ENCODE measurements at places on chromosomes 4 and X.

DNA sequence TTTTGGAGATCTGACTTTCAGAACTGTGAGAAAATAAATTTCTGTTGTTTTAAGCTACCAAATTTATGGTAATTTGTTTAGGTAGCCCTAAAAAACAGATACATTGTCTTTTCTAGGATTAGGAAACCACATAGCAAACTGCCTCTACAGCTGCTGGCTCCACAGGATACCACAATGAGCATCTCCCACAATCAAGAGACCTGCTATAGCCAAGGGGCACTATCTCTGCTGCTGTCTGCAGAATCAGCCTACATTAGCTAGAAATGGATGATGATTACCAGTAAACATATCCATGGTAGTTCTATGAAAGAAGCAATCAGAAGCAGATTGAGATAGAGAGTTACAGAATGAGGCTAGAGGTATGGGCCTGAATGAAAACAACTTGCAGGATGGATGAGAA lies 244.4 kb upstream of the NDST4 start:
- DNase-seq, result no peak

- DNase-seq, result no peak
Measured at GRCh38 chr4:145566768-145567167, 52.4 kb upstream of the MMAA start.

GRCh38 chrX:101656817-101657216 lies 2.8 kb downstream of the ARMCX2 start:
- DNase-seq, result no peak

DNA sequence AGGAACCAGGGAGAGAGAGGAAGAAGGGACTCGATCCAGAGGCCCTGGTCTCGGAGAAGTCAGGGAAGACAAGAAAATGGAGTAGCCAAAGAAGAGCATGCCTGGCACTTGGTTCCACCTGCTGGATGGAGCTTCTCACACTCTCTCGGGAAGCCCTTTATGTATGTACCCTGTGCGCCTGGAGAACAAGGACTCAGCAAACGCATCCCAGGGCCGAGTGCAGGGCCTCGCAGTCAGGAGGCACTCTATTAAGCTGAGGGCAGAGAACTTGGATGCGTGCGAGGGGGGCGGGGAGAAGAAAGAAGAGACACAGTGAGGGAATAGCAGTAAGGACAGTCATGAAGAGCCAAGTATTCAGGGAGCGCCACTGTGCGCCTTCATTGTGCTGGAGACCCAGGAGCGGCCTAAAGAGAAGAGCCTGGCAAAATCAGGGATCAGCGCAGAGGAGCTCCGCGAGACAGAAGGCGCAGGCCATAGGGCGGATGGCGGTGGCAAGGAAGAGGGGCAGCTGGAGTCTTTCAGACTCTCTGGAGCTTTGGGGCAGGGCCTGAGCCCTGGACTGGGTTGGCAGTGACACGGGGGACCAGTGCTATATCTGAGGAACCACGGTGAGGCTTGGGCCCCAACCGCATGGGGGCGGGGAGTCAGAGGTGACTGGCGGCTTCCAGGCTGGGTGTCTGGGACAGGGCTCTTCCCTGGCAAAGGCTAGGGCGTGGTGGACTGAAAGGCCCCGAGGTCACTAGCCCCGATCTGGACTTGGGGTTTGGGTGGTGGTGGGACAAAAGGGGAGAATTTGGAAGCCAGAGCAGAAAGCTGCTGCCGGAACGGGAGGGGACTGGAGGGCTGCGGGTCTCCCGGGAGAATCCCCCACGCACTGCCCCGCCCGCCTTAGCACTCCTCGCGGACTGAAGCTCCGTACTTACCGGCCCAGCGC lies 1.9 kb upstream of the SEPTIN6 start:
- DNase-seq, result no peak

GRCh38 chr4:41640906-41641305 lies 102.9 kb downstream of the LIMCH1 start:
- DNase-seq, result no peak

All from fibroblast of gingiva (primary cell).